Upper lobe of right lung (tissue), 1 donor: ENCODE measurements at places on chromosomes 11 and 22.

- no peak for DNase-seq
These were observed 293.5 kb downstream of the TMEM135 start for GRCh38 chr11:87331273-87331672.

DNA sequence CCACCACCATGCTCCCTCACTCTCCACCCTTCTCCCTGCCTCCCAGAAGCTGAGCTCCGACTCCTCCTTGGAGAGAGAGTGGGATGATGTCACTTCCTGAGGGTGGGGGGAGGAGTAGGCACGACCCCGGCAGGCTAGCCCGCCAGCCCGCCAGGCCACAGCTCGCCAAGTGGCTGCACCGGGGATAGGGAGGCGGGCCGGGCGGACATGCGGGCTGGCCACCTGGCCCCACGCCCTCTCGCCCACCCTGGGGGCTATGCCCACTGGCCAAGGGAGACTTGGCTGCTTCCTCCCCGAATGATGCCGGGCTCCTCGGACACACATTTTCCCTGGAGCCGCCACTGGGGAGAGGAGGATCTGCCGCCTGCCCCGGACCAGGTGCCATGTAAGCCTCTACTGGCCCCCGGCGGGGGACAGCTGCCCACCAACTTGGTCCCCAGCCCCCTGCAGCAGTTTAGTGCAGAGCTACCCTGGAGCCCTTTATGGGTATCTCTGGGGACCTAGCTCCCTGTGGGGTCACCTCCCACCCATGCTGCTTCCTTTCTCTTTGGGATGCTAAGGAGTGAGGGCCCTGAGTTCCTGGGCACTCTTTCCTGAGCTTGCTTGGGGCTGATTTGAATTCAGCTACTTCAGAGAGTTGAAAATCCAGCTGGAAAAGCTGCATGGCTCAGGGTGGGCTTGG, 33.7 kb upstream of the MYRF start:
- no peak for DNase-seq

- DNase-seq, result no peak
These were observed 113.2 kb upstream of the RAG2 start for GRCh38 chr11:36711104-36711825.

- DNase-seq, result peak; percentile 44
These were observed 5.4 kb downstream of the KBTBD4 start for GRCh38 chr11:47573321-47573720.

DNA sequence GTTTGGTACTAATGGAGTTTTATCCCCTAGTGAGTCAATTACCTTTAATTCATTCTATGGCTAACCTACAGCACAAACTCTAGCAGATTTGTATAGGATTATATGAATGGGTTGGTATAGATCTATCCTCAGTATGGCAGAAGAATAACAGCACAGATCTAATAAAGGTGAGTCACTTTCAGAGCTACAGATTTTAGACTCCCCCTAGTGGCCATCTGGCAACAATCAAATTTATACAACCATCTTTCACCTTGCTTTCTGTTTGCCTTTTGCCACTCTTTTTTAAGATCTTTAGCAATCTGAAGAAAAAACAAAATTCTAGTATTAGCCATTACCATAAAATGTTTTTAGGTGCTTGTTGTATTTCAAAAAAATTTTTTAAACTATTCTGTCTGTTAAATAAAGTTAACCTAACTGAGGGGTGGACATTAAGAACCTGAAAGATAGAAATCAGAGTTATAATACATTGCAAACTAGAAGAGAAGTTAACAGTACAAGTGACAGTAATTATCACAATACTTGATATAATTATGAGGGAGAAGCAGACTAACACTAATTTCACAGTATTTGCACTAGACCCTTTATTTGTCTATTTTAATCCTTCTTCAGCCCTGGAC, 25.8 kb downstream of the DDIAS start:
- DNase-seq, result no peak

GRCh38 chr22:44136786-44137185, 43.9 kb upstream of the PARVG start:
- DNase-seq, result no peak

GRCh38 chr11:119852741-119853140, 123.7 kb upstream of the NECTIN1 start:
- DNase-seq, result no peak

DNA sequence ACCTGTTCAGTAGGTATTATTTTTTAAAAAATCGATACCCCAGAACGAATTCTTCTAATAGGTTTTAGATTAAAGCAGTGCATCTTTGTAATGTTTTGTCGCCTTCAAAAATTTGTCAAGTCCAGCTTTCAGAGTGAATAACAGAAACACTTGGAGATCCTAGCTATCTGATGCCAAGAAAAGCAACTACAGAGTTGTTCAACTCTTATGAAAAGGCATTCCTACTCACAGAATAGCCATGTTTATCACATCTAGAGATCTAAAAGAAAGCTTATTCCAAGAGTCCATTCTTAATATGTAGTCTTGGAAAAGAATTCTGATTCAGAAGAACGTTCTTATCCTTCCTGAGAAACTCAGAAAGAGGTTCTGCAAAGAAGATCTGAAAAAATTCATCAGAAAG, 268.5 kb downstream of the TTC28 start:
- DNase-seq, result no peak

GRCh38 chr22:46353483-46354105, 18.1 kb downstream of the TRMU start:
- DNase-seq, result peak; percentile 61

- no peak for DNase-seq
These were observed 53.0 kb downstream of the PARVA start for GRCh38 chr11:12430351-12430750.

GRCh38 chr11:31542862-31543261, 33.3 kb downstream of the ELP4 start:
- DNase-seq, result no peak

- DNase-seq, result no peak
These were observed 21.5 kb upstream of the RAG2 start for GRCh38 chr11:36619502-36619901.

GRCh38 chr11:116980136-116980793, 118.0 kb downstream of the SIK3 start:
- DNase-seq, result no peak

DNA sequence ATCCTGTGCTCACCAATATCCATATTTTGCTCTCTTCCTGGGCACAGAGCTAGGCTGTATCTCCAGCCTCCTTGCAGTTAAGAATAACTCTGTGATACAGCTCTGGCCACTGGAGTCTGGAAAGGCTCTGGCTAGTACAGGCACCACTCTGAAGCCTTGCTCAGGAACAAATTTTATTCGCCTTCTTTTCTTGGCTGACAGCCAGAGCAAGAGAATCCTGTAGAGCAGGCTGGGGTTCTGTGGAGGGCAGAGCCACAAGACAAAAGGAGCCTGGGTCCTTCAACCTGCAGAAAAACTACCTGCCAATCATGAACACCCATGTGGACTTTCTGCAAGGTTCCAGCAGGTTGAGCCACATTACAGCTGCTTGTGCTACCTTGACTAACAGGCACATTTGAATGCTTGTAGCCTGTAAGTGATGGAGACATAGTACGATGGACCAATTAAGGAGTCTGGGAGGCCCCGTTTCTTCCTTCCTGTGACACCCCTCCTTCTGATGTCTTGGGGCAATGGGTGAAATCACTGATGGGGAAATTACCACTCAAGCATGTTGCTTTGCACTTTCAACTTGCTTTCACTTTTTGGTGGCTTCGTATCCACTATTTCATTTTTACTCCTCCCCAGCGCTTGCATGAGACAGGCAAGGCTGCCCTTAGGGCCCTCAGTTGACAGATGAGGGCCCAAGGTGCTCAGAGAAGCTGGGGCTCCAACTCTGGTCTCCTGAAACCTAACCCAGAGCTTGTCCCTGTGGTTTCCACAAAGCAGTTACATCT, 267.2 kb upstream of the SYN3 start:
- no peak for DNase-seq

DNA sequence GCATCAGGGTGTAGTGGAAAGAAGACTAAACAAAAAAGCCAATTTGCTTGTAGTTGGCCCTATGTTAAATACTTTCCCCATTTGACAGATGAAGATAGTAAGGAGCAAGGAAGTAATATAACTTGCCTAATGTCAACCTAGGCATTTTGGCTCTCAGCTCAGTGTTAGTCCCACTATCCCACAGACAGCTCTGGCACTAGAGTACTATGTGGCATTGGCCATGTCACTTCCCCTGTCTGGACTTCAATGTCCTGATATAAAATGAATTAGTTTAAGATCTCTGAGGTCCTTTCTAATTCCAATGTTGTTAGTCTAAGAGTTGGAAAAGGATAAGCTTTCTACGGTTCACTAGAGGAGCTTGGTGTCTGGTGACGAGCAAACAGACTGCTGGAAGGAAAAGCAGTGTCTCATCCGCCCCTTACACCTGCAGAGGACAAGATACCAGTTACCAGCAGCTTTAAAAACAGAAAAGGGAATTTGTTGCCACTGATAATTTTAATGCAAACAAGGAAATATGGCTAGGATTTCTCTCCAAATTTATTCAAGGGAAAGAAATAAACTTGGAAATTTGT, 92.5 kb downstream of the RELT start:
- no peak for DNase-seq

GRCh38 chr22:31852691-31853421, 91.5 kb upstream of the YWHAH start:
- no peak for DNase-seq

DNA sequence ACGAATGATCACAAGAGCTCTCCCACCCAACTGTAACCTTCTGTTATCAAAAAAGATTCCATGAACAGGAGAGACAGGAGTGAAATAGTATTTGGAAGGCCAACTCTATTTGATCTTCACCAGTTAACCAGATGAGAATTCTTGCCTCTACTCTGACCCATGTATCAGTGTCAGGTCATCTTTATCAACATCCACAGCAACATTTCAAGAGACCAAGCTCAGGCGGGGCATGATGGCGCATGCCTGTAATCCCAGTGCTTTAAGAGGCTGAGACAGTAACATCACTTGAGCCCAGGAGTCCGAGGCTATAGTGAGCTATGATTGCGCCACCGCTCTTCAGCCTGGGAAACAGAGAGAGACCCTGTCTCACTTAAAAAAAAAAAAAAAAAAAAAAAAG, 62.3 kb downstream of the GAB2 start:
- DNase-seq, result no peak

- DNase-seq, result no peak
These were observed 24.4 kb upstream of the CBX7 start for GRCh38 chr22:39176714-39177455.

DNA sequence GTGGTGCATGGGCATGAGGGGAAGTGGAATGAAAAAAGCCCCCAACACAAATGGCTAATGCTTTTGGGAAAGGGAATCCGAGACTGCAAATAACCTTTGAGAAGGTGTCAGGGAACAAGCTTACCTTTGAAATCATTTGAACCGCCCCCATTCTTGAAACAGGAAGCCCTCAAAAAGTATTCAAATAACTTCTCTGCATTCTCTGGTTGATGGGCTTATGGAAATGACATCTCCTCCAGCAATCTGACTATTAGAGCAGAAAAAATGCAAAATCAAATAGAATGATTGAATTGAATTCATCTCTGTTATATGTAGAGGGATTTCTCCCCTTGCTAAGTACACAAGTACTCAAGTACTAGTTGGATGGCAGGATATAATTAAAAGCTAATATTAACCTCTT, 409.9 kb downstream of the TMEM135 start:
- no peak for DNase-seq

DNA sequence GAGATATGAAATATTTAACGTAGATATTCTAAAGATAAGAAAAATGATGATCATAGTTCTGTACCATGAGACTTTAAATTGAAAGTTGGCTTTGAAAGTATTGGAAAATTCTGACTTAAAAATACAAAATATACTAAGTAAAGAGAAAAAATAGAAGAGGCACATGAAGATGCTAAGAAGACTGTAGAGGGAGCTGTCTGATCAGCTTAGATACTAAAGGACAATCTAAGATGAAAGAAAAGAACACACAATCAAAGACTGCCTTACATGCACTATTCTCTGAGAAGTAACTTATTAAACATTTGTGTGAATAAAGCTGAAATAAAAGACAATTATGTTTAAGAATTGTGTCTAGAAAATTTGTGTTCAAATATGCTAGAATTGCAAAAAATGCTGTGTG, 55.1 kb downstream of the RBMXL2 start:
- no peak for DNase-seq

GRCh38 chr22:42062506-42063170, 8.0 kb downstream of the NAGA start:
- DNase-seq, result no peak

GRCh38 chr11:129937592-129938238, 42.3 kb upstream of the NFRKB start:
- DNase-seq, result no peak

DNA sequence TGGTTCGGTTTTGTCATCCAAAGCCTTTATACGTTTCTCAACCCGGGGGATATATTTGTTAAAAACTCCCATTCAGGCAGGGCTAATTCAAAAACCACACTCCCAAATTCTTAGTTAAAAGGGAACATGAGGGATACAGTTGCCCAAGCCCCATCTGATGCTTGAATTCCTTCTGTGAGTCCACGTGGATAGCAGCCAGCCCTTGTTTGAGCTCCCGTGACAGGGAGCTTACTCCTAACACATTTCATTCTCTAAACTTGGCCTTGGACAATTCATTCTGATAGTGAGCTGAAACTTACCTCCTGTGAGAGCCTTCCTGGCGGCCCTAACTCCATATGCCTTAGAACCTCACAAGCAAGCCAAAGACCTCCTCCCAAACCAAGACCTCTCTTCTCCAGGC, 357.5 kb downstream of the TENM4 start:
- no peak for DNase-seq

- DNase-seq, result peak; percentile 28
These were observed 232.0 kb downstream of the CEP164 start for GRCh38 chr11:117559698-117560097.

GRCh38 chr11:61514050-61514917, 5.7 kb downstream of the LRRC10B start:
- no peak for DNase-seq

GRCh38 chr11:128893578-128894285, 2.6 kb downstream of the KCNJ5 start:
- DNase-seq, result no peak

- no peak for DNase-seq
These were observed at the start of gene OR10A2 for GRCh38 chr11:6862961-6863360. TSS of gene OR10A2 (plus strand) at chr11:6863057. CDS start at chr11:6869755, 6,698 bp downstream.

DNA sequence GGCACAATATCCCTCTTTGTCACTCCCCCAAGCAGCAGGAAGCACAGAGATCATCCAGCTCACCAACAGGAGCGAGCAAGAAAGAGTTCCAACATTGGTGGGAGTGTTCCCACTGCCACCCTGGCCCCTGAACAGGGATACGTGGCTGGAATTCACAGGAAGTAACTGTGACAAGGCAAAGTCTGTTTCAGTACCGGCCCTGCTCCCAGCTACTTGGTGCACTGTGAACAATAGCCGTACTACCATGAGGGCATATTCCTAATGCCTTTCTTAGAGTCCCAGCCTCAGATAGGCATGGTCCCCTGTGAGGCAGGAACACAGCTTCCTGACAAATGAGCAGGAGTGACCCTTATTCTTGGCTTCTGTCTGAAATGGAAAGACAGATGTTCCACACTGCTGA, 1.8 kb upstream of the SLC37A2 start:
- DNase-seq, result no peak

DNA sequence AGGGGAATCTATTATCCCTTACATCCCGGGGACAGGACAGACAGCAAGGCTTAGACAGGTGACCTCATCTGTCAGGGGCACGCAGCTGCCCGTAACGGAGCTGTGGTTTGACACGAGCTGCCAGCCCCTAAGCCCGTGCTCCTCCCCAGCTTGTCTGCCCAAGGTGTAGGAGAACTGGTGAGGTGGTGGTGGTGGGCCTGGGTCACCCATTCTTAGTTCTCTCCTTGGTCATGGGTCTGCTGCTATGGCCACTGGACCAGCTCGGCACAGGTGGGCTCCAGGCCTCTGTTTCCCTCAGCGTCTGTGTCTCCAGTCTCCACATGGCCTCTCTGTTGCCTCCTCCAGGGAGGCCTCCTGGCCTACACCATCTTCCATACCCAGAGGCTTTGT, 5.4 kb downstream of the PARVG start:
- DNase-seq, result peak; percentile 46

GRCh38 chr11:130911306-130911705, 5.0 kb downstream of the SNX19 start:
- DNase-seq, result no peak
